ENCODE measurements at places on chromosomes 3 and 15. TPM values are rescaled to one million over a fixed set of nuclear protein-coding genes. Genes with fewer than 3 reads are reported as not detected.

GRCh38 chr3:80556763-80557162 lies 789.0 kb upstream of the ROBO1 start:
- H3K27me3 ChIP-seq, result no peaks in the 10 kb centered on the region
- no peak for DNase-seq

- no peaks in the 10 kb centered on the region for H3K36me3 ChIP-seq
- H3K4me1 ChIP-seq, result no peaks in the 10 kb centered on the region
- H3K27ac ChIP-seq, result no peak overlapping the region
Observed at GRCh38 chr3:135792858-135793475, 172.6 kb upstream of the PPP2R3A start.

GRCh38 chr15:79442911-79443310 lies 10.8 kb downstream of the MINAR1 start:
- H3K36me3 ChIP-seq, result no peaks in the 10 kb centered on the region
- H3K4me1 ChIP-seq, result no peaks in the 10 kb centered on the region
- no peak overlapping the region for H3K27ac ChIP-seq
- H3K4me3 ChIP-seq, result no peak overlapping the region

Gene GAP43
- total RNA-seq, result 3.6 TPM

GRCh38 chr15:46872286-46872980 lies 844.9 kb upstream of the SEMA6D start:
- no peak overlapping the region for H3K27ac ChIP-seq
- DNase-seq, result no peak
- no peaks in the 10 kb centered on the region for H3K4me1 ChIP-seq
- H3K27me3 ChIP-seq, result no peaks in the 10 kb centered on the region
- H3K4me3 ChIP-seq, result no peak overlapping the region
